Stimulated activated CD8-positive, alpha-beta memory T cell treated with anti-CD3 and anti-CD28 coated beads, Interleukin-2, amount 100 ng/mL, for 1 hour (primary cell): ENCODE measurements at places on chromosomes 13 and 19.

DNA sequence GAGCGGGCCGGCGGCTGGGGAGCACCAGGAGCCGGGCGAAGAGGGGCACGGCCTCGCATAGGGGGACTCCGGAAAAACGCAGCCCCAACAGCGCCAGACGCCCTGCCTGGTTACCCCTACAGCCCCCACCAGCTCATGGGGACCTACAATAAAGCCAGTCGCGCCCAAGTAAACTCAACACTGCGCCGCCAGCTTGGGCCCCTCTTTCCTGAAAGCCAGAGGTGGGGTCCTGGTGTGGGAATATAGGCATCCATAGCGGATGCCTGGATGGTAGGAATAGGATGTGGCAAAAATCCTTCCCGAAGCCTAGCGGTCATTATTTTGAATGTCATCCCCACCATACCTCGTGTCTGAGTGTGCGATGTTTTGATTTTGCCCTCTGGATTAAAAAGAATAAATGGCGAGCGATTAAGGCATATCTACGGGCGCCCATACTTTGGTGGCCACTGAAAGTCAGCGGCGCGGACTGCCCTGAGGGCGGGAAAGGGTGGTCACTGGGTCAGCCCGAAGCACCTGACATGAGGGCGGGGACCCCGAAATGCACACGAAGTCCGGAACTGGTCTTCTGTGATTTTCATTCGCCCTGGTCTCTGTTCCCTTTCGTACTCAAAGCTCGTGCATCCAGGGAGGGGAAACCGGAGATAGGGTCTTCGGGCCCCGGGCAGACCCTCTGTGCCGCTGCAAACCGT lies at the start of the genes NHLRC3 and PROSER1:
Gene NHLRC3, plus strand, starts transcription at position 577 of the 689 bp plus-strand sequence. CDS start 184 bp downstream, outside the sequence.
Gene PROSER1, minus strand, starts transcription at position 210 of the 689 bp plus-strand sequence. CDS start 847 bp downstream, outside the sequence.
- peak; percentile 76 for DNase-seq

DNA sequence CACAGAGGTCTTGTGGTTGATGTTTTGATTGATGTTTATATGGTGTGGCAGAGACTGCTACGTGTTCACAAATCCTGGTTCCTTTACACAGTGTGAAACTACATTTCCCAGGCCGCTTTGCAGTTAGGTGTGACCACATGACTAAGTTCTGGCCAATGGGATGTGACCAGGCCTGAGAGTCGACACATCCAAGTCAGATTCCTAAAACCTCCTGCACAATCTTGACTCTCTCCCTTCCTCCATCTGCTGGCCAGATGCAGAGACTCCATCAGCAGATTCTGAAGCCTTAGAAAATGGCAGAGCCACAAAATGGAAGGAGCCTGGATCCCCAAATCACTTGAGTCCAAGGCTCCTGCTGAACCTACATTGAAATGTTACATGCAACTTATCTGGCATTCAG lies 12.6 kb downstream of the CD37 start:
- no peak for DNase-seq

- DNase-seq, result no peak
These were observed 1278.8 kb upstream of the MIR17HG start for GRCh38 chr13:90068658-90069057.

DNA sequence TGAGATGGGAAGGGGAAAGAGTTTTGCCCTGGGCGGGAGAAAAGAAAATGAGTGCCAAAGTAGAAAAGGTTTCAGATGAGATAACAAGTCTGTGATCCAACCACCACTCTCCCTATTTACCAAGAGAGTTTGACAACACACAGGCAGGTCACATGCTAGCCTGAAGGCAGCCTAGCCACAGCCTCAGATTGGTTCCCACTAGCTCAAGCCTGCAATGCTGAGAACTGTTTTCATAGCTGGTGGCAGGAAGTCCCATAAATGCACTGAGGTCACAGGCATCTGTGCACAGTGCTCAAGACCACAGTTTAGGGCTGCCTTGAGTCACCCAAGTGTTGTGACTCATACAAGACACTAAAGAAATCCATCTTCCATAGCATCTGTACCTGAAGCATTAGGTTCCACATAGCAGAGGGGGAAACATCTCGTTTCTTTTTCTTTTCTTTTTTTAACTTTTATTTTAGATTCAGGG lies 18.5 kb upstream of the POP4 start:
- peak; percentile 28 for DNase-seq

DNA sequence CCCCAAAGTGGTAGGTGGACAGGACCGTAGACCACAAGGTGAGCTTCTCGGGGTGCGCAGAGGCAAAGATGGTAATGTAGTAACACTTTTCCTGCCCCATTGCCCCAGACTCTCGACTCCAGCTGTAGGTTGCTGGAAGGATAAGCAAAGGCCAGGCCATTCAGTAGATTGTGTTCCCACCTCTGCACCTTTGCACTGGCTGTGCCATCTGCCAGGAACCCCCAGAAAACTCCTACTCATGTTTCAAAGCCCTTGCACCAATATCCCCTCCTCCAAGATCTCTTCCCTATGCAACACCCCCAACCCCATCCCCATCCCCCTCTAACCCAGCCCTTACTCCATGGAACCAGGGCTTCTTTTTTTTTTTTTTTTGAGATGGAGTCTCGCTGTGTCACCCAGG lies 18.3 kb downstream of the IL12RB1 start:
- no peak for DNase-seq

DNA sequence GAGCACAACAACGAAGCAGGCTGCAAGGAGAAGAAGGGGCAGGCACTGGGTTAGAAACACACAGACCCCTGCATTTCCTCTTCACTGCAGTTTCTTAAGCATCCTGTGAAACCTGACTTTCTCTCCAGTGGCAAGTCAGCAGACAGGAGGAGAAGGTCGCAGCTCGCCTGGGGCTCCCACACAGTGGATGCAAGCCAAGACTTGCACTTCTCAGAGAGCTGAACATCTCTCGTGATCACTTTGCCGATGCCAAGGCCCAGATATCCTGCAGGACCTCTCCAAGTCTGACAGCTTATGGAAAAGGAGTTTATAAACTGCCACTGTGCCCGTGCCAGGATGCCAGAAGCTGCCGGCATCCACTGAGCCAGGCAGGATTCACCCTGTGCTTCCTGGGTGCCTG lies 18.4 kb downstream of the TMEM272 start:
- DNase-seq, result no peak

DNA sequence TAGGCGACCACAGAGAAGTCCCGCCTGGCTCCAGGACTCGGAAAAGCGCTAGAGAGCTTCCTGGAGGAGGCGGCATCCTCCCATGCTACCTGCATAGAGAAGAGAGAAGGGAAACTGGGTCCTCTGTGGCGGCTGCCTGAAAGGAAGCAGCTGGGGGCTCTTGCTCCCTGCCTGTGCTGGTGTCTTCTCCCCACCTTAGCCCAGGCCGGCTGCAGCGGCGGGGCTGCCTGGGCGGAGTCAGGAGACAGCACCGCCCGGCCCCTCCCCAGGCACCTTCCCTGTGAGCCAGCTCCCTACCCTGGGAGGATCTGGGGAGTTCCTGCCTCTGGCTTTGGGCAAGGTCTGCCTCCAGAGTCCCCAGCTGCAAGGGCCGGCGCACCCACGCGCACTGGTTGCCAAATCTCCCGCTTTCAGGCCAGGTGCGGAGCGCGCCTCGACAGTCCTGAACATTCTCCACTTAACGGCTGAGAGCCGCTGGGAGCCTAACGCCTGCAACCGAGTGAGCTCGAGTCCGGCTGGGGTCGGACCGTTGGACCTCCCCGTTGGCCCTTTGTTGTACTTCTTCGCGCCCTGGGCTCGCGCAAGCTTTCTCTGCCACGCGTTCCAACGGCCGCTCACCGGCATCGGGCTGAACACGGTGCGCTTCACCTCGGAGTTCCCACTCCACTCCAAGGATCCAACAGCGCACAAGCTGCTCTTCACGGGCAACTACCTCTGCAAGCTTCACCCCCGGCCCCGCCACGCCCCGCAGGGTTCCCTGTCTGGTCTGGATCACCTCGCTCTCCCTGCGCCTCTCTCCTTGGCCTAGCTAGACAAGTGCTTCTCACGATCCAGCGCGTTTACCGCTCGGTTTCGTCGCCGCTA lies 21.8 kb upstream of the ZNF30 start:
- no peak for DNase-seq

GRCh38 chr19:46746281-46747057 lies at the start of gene STRN4:
TSS of gene STRN4 (minus strand) at chr19:46746450. CDS start at chr19:46746430, 20 bp downstream.
- peak; percentile 22 for DNase-seq

DNA sequence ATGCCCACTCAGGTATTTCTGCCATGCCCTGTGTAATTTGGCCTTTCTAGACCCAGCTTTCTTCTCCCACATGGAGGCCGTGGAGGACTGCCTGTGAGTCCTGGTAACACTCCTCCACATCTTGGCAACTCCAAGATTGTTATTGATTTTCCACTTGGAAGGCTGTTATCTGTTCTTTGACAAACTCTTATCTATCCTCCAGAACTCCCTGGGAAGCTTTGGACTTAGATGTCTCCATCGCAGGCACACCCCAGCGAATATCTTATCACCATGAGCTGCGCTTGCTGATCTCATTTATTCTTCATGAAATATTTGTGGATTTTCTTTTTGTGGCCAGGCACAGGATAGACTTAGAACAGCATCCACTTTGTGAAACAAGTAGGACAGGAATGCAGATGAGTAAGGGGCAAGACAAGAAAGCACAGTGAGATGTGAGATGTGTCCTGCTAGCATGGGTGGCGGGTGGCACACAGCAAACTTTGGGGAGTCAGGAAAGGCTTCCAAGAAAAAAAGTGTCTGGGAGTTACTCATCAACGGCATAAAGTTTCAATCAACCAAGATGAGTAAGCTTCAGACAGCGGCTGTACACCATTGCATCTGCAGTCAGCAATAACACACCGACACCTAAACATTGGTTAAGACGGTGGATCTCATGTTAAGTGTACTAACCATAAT lies 84.5 kb upstream of the IRS2 start:
- no peak for DNase-seq

- DNase-seq, result no peak
These were observed 111.3 kb downstream of the SLC7A1 start for GRCh38 chr13:29484236-29484635.

GRCh38 chr13:77351315-77351714 lies 24.4 kb upstream of the MYCBP2 start:
- no peak for DNase-seq

GRCh38 chr19:13160557-13160956 lies 10.3 kb downstream of the IER2 start:
- DNase-seq, result no peak

GRCh38 chr13:79307866-79308298 lies 98.2 kb downstream of the RBM26 start:
- no peak for DNase-seq

GRCh38 chr13:77274126-77274525 lies 52.8 kb downstream of the MYCBP2 start:
- DNase-seq, result no peak

DNA sequence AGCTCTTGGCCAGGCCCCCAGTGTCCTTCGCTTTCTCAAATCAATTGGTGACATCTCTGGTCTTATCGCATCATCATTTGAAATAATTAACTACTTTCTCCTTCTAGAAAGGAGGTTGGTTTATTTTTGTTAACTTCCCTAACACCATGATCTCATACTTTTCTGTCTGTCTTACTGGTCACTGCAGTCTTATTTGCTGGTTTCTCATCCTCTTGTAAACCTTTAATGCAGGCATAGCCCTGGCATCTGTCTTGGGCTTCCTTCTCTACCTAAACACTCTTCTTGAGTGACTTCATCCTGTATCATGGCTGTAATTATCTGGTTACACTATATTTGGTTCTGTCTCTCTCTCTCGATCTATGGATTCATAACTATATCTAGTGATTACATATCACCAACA lies 152.8 kb downstream of the CYSLTR2 start:
- DNase-seq, result no peak

DNA sequence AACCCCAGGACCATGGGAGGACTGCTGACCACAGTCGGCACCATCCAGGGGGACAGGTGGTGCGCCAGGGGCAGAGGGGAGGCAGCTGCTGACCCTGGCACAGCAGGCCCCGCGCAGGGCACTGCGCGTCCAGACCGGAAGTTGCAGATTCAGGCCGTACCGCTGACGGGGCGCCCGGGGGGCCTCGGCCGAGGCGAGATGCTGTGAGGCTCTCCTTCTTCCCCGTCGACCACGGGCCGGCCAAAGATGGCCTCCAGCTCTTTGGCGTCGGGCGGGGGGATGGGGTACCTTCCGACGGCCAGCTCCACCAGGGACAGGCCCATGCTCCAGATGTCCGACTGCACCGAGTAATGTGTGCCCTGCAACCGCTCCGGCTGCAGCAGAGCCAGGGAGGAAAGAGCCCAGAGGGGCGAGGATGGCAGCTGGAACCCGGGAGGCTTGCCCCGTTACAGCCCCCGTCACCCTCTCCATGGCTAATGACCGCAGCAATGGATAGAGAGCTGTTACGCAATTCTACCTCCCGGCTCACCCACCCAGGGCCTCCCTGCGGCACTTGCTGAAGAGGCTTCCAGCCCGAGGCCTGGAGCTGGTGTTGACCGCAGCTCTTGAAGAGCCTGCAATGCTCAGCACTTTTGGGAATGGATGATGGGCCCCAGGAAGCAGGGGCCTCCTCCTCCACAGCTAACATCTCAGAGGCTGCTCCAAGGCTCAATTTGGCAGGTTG lies 24.7 kb downstream of the MAP2K2 start:
- DNase-seq, result no peak

- DNase-seq, result no peak
These were observed 1.7 kb downstream of the DMPK start for GRCh38 chr19:45780448-45781213.

DNA sequence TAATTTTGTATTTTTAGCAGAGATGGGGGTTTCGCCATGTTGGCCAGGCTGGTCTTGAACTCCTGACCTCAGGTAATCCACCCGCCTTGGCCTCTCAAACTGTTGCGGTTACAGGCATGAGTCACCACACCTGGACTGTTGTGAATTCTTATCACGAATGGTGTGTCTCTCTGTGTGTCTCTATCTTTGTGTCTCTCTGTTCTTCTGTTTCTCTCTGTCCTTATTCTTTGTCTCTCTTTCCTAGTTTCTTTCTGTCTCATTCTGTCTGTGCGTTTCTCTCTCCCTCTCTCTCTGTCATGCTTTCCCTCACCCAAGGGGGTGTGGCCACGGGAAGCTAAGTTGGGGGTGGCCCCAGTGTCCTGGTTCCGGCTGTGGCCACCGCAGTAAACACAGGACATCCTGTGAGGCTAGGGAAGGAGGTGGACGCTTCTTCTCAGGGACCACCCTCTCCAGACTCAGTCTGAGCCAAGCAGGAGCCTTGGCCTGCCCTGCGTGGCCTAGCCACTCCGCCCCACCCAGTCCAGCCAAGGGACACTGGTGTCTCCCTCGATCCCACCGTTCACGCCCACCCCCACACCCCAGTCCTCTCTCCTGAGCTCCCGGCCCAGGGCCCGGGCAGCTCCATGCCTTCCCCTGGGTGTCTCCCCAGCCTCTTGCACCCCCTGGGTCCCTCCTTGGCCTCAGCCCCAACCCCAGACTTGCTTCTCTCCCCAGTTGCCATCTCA lies 3.9 kb upstream of the PRX start:
- no peak for DNase-seq
